ENCODE measurements at places on chromosomes 6 and 20.

- no peak for DNase-seq
Observed at GRCh38 chr6:141347086-141347485, 785.6 kb upstream of the GJE1 start.

DNA sequence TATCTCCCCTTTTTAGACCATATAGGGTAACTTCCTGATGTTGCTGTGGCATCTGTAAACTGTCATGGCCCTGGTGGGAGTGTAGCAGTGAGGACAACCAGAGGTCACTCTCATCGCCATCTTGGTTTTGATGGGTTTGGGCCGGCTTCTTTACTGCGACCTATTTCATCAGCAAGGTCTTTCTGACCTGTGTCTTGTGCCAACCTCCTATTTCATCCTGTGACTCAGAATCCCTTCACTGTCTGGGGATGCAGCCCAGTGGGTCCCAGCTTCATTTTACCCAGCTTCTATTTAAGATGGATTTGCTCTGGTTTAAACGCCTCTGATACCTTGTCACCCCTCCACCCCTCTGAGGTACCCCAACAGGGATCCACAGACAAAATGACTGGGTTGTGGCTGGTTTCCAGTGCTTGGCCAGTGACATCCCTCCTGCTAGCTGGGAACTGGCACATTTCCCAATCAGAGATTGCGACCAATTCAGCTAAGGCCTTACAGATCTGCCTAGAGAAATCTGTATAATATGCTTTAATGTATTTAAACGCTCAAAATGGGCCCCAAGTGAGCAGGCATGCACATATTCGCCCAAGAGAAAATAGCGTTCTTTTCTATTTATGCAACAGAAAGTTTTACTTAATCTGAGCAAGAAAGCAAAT is 315.6 kb upstream of the QKI start:
- DNase-seq: no peak

- no peak for DNase-seq
Observed at GRCh38 chr6:53014744-53015143, 19.7 kb upstream of the GSTA4 start.

DNA sequence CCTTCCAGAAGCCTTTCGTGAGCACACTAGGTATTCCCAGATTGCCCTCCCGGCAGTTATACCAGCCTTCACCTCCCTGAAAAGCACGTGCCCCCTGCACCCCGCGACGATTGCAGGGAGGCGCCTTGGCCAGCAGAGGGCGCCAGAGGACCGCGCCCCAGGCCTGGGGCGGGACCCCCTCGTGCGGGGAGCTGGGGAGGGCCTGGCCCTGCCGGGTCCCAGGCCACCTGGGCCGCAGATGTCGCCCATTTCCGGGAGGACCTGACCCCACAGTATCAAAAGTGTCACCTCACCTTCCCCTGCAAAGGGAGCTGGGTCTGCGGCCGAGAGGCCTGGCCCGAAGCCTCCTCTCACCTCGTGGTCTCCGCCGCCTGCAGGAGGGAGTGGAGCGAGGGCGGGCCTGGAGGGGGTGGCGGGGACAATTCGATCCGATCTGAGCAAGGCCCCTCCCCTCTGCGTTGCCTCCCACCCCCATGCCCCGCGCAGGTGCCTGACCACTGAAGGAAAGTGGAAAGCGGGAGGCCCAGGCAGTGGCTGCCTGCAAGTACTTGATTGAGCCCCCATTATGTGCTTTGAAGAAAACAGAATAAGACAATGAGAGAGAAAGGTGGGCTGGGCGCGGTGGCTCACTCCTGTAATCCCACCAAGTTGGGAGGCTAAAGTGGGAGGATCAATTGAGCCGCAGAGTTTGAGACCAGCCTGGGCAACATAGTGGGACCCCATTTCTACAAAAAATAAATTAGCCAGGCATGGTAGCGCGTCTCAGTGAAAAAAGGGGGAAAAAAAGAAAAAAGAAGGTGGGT is 3.5 kb upstream of the SNAI1 start:
- DNase-seq: peak; percentile 50

DNA sequence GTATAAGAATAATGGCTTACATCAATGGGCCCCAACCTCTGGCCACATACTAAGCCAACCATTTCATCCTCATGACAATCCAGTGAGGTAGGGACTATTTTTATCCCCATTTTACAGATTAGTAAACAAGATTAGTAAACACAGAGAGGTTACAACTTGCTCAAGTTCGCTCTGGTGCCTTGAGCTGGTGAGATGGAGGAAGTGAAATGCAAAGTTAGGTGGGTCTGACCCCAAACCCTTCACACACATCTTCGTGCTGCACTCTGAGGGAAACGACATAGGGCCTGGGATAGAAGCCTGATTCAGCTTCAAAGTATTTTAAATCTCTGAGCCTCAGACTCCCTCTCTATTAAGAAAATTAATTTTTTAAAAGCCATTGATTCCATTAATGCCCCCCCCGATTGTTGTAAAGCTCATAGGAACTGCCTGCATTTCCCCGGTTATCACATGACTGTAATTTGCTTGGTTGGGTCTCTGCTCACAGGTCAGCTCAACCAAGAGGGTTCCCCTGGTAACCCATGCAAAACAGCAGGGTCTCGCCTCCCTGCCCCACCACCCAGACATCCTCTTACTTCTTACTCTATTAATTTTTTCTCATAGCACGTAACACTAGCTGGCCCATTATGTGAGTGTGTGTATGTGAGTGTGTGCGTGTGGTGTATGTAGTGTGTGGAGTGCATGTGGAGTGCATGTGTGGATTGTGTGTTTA is 221.2 kb downstream of the MAFB start:
- no peak for DNase-seq

- no peak for DNase-seq
Observed at GRCh38 chr20:14009208-14009607, 13.9 kb downstream of the MACROD2 start.

DNA sequence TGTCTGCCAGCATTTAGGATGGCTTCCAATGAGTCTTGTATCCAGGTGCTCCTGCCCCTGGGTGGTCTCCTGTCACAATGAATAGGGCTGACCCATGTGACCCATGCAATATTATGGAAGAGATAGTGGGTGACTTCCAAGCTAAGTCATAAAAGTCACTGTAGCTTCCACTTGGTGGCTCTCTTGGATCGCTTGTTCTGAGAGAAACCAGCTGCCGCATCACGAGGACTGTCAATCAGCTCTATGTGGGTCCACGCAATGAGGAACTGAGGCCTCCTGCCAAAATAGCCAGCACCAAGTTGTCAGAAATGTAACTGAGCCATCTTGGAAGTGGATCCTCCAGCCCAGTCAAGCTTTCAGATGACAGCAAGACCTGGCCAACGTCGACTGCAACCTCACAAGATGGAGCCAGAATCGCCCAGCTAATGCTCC is 14.9 kb upstream of the MATN4 start:
- DNase-seq: no peak

DNA sequence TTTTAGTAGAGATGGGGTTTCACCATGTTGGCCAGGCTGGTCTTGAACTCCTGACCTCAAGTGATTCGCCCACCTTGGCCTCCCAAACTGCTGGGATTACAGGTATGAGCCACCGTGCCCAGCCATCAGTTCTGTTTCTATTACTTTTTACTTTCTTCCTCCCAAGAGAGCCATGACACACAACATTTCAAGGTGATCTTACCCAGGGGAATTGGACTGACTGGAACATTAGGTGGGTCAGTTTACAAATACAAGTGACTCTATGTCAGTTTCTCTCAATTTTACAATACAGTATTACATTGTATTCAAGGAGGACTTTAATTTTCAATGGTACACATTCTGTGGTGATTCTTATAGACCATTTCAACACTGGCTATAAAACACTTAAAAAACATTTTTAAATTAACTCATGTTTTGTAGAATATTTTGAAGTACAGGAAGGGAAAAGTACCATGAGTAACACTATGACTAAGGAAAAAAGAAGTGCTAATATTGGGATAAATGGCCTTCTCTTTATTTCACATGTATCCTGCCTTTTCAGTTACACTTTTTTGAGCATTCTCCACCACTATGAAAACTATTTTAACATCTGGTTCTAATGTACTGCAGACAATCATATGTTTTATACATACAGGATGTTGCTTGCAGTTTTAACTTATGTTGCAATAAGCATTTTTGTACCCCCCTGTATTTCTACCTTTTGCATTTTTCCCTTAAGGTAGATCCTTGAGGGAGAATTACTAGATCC is 8.4 kb downstream of the TPBG start:
- DNase-seq: no peak

GRCh38 chr20:54043076-54043967 is 27.1 kb downstream of the BCAS1 start:
- DNase-seq: no peak

DNA sequence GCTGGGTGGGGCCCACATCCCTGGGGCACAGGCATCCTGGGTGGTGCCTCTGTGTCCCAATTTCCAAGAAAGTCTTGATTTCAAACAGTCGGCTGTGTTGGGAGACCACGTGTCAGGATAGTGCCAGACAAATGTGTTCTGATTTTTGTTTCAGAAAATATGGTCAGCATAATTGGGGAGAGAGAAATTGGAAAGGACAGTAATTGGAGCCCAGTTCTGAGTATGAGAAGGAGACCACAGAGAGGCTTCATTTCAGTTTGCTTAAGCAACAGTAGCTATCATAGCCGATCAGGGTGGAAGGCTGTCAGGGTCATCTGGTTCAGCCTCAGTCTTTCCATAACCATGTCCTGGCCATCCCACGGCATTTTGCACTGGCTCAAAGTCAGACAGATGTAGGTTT is 220.7 kb downstream of the CDC5L start:
- no peak for DNase-seq

GRCh38 chr20:32624687-32625345 is 39.7 kb upstream of the NOL4L start:
- DNase-seq: no peak

DNA sequence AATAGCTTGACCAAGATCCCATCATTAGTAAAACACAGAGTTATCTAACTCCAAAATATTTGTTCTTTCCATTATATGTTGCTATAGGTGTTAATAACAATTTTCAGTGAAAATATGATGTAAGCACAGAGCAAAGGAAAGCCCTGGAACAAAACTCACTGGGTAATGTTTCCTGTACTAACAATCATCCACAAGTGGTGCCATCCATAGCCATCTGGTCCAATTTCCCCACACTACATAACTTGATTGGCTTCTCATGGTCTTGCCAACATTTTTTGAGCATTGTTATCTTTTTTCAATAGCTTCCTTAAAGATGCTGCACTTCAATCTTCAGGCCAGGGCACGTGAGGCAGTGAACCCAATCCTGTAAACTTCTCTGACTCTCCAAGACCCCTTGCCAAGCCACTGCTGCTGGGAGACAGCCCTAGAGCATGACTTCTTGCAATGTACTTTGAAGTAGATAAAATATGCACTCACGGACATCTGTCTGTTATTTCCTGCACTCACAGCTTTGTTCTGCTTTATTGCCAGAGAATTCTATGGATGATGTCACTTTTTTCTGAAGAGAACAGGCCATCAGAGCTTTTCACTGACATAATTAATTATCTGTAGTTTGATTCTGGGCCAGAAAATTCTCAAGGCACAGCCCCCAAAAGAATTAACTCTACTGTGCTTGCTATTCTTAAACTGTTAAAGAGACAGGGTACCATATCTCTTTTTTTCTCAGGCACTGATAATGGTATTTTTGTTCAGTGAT is 97.5 kb upstream of the TMEM30A start:
- no peak for DNase-seq

DNA sequence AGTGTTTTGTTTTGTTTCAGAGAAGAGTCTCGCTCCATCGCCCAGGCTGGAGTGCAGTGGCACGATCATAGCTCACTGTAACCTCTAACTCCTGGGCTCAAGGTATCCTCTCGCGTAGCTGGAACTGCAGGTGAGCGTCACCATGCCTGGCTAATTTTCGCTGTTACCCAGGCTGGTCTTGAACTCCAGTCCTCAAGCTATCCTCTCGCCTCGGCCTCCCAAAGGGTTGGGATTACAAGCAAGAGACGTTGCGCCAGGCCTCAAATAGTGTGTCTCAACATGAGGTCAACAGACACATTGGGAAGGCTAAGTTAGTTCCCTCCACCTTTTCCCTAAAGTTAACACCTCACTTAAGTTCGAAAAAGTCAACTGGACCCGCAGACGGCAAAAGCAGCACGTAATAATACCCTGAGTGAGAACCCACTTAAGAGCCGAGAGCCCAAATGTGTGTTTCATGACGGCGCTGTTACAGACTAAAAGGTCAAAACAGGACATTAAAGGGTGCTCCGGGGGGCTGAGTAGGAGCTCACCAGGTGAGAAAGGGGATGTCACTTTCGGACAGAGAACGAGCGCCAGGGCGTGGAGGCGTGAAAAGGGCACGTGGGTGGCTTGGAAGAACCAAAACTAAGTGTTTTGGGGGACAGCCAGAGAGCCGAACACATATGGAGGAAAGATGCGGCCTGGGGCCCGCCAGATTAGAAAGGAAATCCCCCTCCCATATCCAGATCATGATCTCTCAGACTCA is 499 bp downstream of the TTI1 start:
- peak; percentile 41 for DNase-seq

GRCh38 chr6:165894171-165894825 is 231.3 kb upstream of the PDE10A start:
- DNase-seq: no peak

DNA sequence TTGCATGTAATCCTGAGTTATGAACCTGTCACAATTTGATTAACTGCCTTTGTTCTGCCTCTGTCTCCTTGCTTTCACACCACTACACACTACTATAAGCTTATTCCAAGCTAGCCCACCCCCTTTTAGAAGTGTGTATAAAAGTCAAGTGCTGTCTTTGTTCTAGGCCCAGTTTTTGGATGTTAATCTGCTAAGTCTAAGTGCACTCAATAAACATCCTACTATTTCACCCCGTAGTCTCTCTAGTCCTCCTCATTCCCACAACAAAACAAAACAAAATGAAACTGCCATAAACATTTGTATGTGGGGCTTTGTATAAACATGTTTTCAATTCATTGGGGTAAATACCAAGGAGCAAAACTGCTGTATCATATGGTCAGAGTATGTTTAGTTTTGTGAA is 16.1 kb upstream of the SPACA1 start:
- DNase-seq: no peak

DNA sequence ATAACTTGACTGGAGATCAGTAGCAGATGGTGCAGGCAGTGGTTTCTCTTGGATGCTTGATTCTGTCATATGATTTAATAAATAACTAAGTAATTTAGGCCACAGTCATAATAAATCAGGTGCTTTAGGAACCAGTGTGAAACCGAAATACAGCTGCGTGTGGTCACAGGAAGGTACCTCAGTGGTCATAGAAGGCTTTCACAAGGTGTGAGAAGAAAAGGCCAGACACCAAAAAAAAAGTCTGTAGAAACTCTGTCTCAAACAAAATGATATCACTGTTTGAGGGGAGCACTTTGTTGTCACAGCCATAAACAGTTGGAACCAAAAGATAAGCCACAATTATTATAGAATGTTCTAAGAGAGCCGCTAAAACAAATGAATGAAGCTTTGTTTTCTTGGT is 56.5 kb downstream of the ARMC2 start:
- no peak for DNase-seq

- DNase-seq: no peak
Observed at GRCh38 chr6:132764370-132764769, 6.7 kb upstream of the VNN2 start.

- DNase-seq: no peak
Observed at GRCh38 chr6:12844284-12845223, 128.0 kb downstream of the PHACTR1 start.

All from activated gamma-delta T cell (primary cell).